ENCODE measurements at places on chromosomes 5 and 9. TPM values are rescaled to one million over a fixed set of nuclear protein-coding genes. Genes with fewer than 3 reads are reported as not detected.

The ZNF658 gene
- 4.8 TPM for total RNA-seq

The CD180 gene
- not detected for total RNA-seq

The DMRTA1 gene
- total RNA-seq = 7.7 TPM

The ZDHHC11 gene
- 47.6 TPM for total RNA-seq

The PCDHGA12 gene
- 3.2 TPM for total RNA-seq

The SLC34A1 gene
- total RNA-seq = not detected

The MAST4 gene
- total RNA-seq = 50.8 TPM

The NTNG2 gene
- total RNA-seq = 2.4 TPM

The BAAT gene
- total RNA-seq = 0.36 TPM

The DTWD2 gene
- total RNA-seq = 8.7 TPM

The SPRY4 gene
- 19.4 TPM for total RNA-seq

The RNF183 gene
- 0.44 TPM for total RNA-seq

The NEUROG1 gene
- not detected for total RNA-seq

The PTGES gene
- total RNA-seq = 0.19 TPM

The ZNF366 gene
- not detected for total RNA-seq

The CCL21 gene
- not detected for total RNA-seq

The C1QTNF3 gene
- total RNA-seq = 9.6 TPM

The PCDHAC2 gene
- total RNA-seq = 1.9 TPM

The IQGAP2 gene
- 17.2 TPM for total RNA-seq

The SPINK13 gene
- total RNA-seq = not detected

The WDR31 gene
- total RNA-seq = 5.1 TPM

The GAS1 gene
- 4.0 TPM for total RNA-seq

The ADAMTS13 gene
- 16.0 TPM for total RNA-seq

The MZB1 gene
- total RNA-seq = 0.24 TPM

The RGS3 gene
- total RNA-seq = 44.2 TPM

The TXNDC8 gene
- not detected for total RNA-seq

The CDH6 gene
- 132 TPM for total RNA-seq

The RPS14 gene
- total RNA-seq = 1,941 TPM

The CDO1 gene
- total RNA-seq = 24.6 TPM

The C1QTNF2 gene
- total RNA-seq = 0.11 TPM

The ANKRD31 gene
- 0.55 TPM for total RNA-seq

The SV2C gene
- 0.27 TPM for total RNA-seq

The SPATA31A7 gene
- total RNA-seq = not detected

The TRPM6 gene
- 0.20 TPM for total RNA-seq

The GARIN3 gene
- not detected for total RNA-seq

The CTNND2 gene
- 143 TPM for total RNA-seq

The TSSK1B gene
- 0.29 TPM for total RNA-seq

The SYNPO gene
- 1.5 TPM for total RNA-seq

The CDC20B gene
- not detected for total RNA-seq

The GHR gene
- total RNA-seq = 6.6 TPM

The DBH gene
- not detected for total RNA-seq

The GARNL3 gene
- total RNA-seq = 21.4 TPM

Measured in progenitor cell of endocrine pancreas (in vitro differentiated cells).